ENCODE measurements at places on chromosomes 2 and 18. TPM values are rescaled to one million over a fixed set of nuclear protein-coding genes. Genes with fewer than 3 reads are reported as not detected.

The TDRD15 gene
- polyA plus RNA-seq = not detected

The NCKAP1 gene
- 126 TPM for polyA plus RNA-seq

The CD226 gene
- 2.7 TPM for polyA plus RNA-seq

The IL1RN gene
- 0.21 TPM for polyA plus RNA-seq

The PROC gene
- 2.2 TPM for polyA plus RNA-seq

GRCh38 chr2:153068052-153068451 is 349.6 kb downstream of the ARL6IP6 start:
- no peak for DNase-seq

DNA sequence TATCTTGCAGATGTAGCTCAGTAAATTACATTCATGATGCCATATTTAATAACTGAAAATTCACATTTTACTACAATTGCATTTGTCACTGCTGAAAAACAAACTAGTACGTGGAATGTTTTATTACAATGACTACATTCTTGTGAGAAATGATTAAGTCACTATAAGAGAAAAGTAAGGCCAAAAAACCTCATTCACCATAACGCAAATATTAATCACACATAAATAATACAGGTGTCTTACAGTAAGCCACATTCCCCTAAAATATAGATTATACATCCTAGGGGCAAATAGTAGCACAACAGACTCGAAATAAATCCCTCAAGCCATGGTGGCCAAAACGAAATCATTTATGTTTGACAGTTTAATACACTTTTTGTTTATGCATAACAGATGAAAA is 460.6 kb downstream of the NR4A2 start:
- DNase-seq = no peak

- DNase-seq = no peak
Measured at GRCh38 chr18:75070625-75071483, 138.1 kb downstream of the PTGR3 start.

GRCh38 chr2:6312367-6312766 is 553.3 kb downstream of the CMPK2 start:
- DNase-seq = no peak

GRCh38 chr2:139963863-139964355 is 1183.7 kb upstream of the NXPH2 start:
- DNase-seq = no peak

DNA sequence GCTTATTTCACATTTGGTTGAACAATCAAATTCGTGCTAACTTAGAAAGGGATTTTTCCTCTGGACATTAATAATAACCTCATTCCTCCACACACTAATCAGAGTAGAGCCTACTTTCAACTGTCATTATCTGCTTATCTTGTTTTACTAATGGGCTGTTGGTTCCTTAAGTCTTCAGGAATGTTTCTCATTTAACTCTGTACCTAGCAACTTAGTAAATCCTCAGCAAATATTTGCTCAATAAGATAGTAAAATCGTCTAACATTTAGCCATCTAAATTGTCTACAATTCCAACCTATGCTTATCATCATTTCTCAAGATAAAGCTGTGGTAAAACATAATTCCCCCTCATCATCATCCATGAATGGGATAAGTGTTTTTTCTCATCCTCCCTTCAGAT is 98.1 kb downstream of the CDH2 start:
- DNase-seq = no peak

GRCh38 chr2:26077291-26077690 is 43.4 kb downstream of the RAB10 start:
- no peak for DNase-seq

- no peak for DNase-seq
Measured at GRCh38 chr2:155965415-155966063, 367.0 kb downstream of the NR4A2 start.

- DNase-seq = no peak
Measured at GRCh38 chr2:39033980-39034379, 86.9 kb downstream of the SOS1 start.

- peak; percentile 55 for DNase-seq
Measured at GRCh38 chr2:48715956-48716355, 39.6 kb downstream of the LHCGR start.

DNA sequence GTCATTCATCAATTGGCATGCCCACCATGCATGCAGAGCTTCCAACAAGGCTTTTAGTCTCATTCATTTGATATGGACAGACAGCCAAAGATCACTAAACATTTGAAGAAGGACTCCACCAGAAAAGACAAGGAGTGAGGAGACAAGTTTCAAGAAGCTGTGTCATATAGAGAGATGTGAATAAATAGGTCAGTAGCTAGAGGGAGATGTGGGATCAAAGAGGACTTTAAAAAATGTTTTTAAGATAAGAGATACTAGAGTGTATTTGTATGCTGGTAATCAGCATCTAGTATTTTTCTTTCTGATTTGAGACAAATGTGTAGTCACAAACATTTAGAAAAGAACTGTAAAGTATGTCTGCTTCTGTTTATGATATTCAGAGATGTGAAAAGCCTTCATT is 48.5 kb downstream of the ANTXR1 start:
- no peak for DNase-seq

All from right lung (tissue), 10 donors.